NCI-H446 treated with DMSO at 0.1 percent for 48 hours (cell line): ENCODE measurements at places on chromosomes 2 and 18.
A peak's percentile ranks its signal among the peaks of the same experiment; 100 is the strongest.

- DNase-seq: no peak
These were observed 15.3 kb upstream of the PTPN4 start for GRCh38 chr2:119744335-119744939.

DNA sequence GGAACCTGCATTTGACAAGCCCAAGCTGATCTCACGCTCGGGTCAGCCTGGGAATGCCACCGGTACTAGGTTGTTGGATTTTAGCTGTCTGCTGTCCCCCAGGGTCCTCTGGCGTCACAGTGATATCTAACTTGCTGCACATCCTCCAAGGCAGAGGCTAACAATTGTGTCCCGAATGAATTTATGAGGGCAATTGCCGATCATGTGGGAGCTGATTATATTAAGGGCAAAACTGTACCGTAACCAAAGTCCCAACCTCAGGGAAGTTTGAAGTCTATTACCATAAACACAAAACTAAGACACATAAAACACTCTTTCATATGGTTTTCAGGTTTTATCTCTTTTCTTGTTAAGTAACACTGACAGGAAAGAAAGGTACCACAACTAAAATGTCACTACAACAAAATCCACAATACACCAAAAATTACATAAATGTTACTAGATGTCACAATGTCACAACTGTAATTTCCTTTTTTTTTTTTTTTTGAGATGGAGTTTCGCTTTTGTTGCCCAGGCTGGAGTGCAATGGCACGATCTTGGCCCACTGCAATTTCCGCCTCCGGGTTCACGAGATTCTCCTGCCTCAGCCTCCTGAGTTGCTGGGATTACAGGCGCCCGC is 6.7 kb downstream of the UXS1 start:
- DNase-seq: no peak

DNA sequence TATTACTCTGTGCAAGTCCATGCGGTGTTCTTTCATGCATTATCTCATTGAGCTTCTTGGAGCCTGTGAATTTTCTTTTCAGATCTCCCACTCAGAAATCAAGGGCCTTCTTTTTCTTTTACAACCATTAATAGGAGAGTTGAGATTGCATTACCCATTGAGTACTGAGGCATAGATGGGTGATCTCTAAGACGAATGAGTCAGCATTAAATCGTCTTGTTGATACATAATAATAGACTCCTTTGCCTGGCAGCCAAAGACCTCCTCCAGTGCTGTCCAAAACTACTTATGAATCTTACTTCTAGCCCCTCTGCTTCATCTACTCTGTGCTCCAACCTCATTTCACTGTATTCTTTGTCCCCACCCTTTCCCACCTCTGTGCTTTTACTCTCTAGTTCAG is 180.5 kb downstream of the AGPS start:
- DNase-seq: peak; percentile 65

GRCh38 chr2:177669625-177670330 is 277.2 kb downstream of the AGPS start:
- no peak for DNase-seq

DNA sequence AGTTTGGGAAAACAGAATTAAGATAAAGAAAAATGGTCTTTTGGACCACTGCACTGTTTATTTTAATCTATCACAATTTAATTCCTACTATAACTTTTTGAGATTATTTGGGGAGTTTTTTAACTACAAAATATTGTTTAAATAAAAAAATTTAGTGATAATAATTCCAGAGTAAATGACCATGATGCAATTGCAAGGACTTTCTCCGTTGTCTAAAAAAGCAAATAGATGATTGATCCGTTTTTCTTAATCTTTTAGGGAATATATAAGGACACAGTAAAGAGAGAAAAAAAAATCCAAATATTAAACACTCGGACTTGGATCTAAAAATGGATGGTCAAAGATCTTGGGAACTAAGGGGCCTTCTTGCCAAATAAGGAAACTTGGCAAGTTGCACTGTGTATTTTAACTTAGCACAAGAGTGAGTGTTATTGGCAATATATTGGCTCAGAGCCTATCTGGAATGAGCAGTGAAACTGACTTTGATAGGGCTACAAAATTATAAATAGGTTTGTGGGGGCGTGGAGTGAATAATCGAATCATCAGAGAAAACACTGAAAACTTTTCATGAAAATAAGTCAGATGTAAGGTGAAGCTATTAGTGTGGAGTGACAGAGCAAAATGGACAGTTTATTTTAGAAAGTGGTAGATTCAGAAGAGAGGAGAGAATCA is 2.0 kb downstream of the MAP3K20 start:
- DNase-seq: peak; percentile 41

DNA sequence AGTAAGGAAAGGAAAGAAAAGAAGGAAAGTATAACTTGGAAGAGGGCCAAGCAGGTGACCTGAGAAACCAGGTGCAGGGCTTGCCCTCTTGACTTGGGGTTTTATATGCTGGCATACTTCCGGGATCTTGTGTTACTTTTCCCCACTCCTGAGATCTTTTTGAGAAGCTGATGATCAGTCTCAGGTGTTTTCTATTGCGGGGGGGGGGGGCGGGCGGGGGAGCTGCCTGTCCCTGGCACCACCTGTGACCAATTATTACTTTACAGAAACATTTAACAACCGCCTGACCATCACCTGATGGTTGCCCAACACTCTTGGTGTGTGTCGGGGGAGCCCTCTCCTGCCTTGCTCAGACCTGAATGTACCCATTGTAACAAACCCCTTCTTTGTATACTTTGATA is 6.9 kb upstream of the CASP10 start:
- DNase-seq: no peak

DNA sequence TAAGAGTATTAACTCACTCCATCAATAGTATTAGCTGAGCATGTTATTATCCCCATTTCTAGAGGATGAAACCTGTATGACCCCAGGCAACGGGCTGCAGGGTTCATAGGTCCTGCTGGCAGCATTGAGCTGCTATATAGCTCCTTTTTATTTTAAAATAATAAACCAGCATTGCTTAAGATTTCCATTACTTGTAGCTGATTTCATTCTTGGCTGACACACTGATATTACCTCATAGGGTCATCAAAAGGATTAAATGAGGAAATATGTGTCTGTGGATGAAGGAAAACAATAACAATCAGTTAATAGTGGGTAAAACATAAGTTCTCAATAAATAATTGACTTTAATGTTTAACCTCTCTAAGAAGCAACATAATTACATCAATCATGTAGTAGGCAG is 48.3 kb upstream of the NRP2 start:
- DNase-seq: no peak

GRCh38 chr2:86035883-86036668 is 69.6 kb downstream of the POLR1A start:
- DNase-seq: peak; percentile 90

DNA sequence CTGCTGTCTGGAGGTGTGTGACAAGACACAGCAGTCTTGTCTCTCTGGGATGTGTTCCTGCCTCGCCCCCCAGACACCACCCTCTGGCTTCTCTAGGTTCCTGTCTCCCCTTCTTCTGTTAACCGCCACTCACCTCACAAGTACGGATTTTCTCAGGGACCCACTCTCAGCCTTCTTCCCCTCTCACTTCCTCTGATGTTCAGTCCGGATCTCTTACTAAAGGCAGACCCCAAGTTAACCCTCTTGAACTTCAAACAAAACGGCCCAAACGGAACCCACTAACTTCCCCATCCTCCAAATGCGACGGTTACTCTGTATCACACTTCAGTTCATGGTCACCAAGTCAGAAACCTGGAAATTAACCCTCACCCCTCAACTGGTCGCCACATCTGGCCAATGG is 32.0 kb downstream of the B4GALT6 start:
- no peak for DNase-seq

DNA sequence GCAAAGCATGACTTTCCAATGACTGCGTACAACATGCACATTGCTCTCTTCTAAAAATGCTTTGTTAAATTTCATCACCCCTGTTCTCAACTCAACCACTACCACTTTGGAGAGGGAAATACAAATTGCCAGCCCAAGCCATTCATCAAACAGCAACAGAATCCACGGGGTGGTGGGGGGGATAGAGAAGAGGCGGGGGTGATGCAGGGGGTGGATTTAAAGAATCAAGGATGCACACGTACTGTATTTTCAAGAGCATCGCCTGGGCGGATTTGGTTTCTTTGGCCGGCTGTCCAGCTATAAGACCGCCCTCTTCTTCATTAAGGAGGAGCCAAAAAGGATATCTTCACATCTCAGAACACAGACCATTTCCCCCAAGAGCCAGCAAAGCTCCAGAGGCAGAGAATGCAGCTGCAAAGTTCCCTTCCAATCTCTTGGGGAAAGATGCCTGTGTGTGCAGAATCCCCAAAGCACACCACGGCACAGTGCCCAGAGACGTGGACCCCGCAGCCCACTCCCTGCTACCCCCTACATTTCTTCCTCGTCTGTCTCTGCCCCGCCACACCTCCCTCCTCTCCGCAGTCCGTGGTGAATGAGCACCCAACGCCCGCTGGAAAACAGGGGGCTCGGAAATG is 977 bp downstream of the SLC8A1 start:
- DNase-seq: peak; percentile 61

GRCh38 chr2:121804340-121804739 is 48.9 kb downstream of the TSN start:
- DNase-seq: peak; percentile 83

DNA sequence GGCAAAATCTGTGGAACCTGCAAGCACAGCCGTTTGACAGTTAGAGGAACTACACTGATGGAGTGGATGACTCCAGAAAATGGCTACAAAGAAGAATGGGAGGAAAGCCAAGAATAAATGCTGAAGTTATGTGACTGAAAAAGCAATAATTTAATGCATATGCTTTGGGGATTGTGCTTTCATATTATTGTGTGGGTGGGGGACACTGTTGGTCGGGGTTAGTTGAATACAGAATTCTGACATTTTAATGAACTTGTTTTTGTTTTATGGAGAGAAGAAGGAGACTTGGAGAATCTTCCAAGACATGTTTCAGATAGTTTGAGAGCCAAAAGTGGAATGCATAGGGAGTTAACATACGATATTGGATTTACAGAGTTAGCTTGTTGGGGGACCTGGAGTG is 68.5 kb downstream of the NRP2 start:
- no peak for DNase-seq

GRCh38 chr18:13791181-13791580 is 32.8 kb upstream of the MC5R start:
- DNase-seq: no peak

DNA sequence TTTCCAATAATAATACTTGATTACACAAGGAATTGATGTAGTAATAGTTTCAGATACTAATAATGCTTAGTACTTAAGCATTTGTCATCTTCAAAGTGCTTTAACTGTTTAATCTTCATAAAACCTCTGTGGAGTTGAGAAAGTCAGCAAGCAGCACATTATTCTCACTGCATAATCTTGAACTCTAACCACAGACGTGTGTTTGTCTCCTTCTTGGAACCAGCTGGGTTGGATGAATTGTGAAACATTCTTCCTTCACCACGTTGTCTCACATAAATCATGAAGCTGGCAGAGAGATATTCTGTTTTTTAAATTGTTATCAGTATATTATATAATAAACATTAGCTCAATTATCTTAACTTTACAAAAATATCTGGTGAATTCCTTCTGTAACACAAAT is 55.1 kb upstream of the LDAH start:
- no peak for DNase-seq

- DNase-seq: no peak
These were observed 52.0 kb upstream of the ARL4C start for GRCh38 chr2:234548695-234549420.

- no peak for DNase-seq
These were observed 243.1 kb downstream of the ADCYAP1 start for GRCh38 chr18:1147730-1148129.

DNA sequence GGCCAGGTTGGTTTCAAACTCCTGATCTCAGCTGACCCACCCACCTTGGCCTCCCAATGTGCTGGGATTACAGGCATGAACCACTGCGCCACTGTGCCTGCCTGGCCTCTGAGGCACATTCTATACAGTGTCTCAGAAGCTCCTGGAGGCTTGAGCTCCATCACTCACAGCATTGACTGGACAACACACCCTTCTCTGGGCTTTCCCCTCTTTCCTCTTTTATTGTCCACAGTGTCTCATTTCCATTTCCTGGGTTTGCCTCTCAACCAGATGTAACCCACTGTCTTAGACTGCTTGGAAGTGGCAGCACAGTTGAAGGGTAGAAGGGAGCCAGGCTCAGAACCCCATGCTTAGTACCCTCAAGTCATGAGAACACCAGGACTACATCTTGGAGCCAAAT is 208.1 kb downstream of the MTX2 start:
- no peak for DNase-seq

DNA sequence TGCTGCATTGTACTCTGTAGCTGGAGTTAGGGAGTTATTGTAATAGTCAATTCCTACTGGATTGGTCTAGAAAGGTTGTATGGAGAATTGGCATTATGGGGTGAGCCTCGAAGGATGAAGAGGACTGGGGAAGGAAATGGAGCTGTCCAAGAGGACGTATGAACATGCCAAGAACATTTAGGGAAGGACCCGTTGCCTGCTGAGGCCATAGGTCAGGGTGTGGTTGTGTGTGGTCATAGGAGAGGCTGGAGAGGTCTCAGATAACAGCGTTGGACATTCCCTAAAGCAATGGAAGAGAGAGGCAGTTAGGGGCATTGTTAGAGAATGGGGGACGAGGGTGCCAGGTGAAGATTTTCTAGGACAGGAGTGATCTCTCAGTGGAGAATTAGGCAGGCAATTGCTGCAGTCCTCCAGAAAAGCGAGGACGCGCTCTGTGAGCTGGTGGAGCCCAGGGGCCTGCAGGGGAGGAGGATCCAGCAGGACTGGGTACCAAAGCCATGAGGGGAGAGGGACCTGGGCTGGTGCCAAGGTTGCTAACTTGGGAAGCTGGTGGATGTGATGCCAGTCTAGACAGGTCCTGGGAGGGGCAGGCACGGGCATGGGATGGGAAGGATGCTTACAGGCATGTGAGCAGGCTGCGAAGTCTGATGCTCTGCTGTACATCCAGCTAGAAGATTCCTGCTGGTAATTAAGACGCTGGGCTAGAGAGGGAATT is 9.4 kb upstream of the PSD4 start:
- no peak for DNase-seq

DNA sequence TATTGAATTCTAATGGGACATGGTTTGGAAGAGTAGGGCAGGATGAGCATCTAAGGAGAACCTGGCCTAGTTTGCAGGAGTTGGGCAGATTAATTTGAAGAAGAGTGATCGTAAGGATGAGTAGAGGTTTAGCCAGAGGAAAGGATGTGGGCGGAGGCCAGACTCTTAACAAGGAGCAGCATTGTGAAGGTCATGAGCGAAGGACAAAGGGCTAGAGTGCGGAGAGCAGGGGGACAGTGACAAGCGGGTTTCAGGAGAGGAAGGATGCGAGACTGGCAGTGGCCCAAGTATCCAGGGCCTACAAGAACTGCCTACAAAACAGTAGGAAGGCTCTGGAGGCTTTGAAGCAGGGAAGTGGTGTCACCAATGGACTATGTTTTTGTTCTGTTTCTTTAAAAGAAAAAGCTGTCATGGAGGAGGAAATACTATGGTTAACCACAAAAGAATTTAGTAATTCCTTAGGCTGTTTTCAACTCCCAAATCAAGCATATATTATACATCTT is 20.1 kb downstream of the SLC66A3 start:
- DNase-seq: no peak

GRCh38 chr2:203687165-203687564 is 19.3 kb upstream of the CD28 start:
- no peak for DNase-seq

- no peak for DNase-seq
These were observed 144.4 kb upstream of the TWIST2 start for GRCh38 chr2:238703436-238703835.
